B cell (primary cell): ENCODE measurements at places on chromosomes 2 and 18.
A peak's percentile ranks its signal among the peaks of the same experiment; 100 is the strongest.

GRCh38 chr2:171166328-171166983 is 5.8 kb upstream of the TLK1 start:
- DNase-seq, result no peak

DNA sequence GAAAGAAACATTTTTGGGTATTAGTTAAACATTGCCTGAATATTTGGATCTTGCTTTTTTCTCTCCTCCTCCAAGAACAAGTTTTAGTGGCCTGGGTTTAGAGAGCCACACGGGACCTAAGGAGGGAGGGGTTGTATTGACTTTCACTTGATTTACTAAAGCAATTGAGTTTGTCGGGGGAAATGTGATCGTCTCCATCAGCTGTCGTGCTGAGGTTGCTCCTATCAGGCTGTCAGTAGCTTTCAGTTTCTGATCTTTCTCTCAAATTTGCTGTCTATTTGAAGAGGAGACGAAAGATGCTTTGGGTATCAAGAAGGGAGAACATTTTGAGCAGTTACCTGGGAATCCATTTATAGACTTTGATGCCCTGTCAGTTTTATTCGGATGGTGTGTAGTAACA is 106.0 kb downstream of the SETBP1 start:
- peak; percentile 64 for DNase-seq

DNA sequence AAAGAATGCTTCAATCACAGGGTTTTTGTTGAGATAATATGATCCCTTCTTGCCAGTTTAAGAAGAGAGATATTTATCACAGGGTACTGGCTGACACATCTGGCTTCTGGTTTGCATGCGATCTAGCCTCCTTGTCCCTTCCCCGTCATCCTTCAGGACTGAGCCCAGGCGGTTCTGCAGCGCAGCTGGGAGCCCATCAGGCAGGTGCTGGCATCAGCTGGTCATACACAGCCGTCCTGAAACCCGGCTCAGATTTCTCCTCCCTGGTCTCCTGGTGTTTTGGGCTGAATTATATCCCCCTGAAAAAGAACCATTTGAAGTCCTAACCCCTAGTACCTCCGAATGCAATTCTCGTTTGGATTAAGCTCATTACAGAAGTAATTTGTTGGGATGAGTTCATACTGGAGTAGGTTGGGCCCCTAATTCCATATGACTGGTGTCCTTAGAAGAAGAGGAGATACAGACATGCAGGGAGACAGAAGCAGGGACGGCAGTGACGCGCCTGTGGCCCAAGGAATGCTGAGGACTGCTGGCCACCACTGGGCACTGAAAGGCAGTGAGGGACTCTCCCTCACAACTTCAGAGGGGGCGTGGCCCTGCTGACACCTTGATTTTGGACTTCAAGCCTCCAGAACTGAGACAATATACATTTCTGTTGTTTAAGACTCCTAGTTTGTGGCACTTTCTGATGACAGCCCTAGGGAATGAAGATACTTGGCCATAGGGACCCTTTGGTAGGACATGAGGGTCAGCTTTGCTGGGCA is 83.9 kb upstream of the ODC1 start:
- no peak for DNase-seq

- no peak for DNase-seq
Measured at GRCh38 chr2:202090530-202090929, 17.5 kb downstream of the KIAA2012 start.

GRCh38 chr2:104919127-104919526 is 65.2 kb downstream of the POU3F3 start:
- DNase-seq, result no peak

GRCh38 chr2:207660994-207661393 is 35.8 kb upstream of the METTL21A start:
- no peak for DNase-seq

GRCh38 chr2:237872178-237872887 is 12.9 kb downstream of the RAMP1 start:
- DNase-seq, result no peak

GRCh38 chr2:53058526-53058925 is 709.1 kb upstream of the CHAC2 start:
- DNase-seq, result no peak

- DNase-seq, result no peak
Measured at GRCh38 chr2:174648896-174649295, 51.3 kb upstream of the WIPF1 start.

DNA sequence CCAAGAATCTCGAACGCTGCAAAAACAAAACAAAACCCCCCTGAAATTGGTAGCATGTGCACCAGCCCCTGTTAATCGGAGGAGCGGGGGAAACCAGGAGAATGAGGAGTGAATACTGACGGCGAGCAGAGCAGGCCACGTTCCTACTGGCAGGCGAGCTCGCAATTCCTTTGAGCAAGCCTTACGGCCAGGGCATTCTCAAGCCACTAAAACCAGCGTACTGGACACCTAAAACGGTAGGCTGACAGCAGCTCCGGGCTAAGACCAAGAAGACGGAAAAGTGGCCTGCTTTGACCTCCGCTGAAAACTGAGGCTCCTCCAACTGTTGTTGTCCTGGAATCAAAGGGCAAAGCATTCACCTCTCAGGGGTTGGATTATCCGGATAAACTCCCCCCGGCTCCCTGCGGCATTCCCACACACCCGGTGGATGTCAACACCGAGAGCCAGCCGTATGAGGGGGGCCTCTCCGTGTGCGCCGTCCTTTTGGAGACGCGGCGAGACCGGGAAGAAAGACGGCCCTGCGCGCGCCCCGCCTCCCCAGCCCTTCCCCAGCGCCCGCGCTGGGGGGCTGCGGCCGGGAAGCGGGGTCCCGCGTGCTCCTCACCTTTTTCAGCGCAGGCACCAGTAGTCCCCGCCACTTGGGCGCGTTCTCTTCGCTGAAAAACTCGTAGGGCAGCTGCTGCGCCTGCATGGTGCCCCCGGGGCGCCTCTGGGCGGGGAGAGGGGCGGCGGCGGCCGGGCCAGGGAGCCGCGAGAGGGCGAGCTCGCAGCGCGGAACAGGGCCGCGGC is 925 bp downstream of the SOS1 start:
- DNase-seq, result peak; percentile 81

DNA sequence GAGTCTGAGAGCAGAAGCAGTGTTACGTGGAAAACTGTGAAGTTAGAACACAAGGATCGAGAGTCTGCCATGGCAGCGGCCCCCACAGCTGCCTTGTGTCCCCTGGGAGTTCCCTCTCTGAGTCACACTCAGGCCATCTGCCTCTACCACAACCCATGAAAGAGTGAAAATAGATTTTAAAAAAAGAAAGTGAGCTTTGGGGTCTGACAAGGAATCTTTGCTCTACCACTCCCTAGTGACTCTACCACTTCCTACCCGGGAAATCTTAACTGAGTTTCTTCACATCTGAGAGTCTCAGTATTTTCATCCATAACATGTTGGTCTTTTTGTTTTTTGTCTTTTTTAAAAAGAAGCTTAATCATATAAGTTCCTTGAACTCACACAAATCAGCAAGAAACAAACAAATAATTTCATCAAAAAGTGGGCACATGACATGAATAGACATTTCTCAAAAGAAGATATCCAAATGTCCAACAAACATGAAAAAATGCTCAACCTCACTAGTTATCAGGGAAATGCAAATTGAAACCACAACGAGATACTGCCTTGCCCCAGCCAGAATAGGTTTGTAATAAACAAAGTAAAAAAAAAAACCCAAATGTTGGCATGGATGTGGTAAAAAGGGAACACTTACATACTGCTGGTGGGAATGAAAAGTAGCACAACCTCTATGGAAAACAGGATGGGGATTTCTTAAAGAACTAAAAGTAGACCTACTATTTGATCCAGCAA is 2.4 kb upstream of the MSGN1 start:
- DNase-seq, result peak; percentile 74

- DNase-seq, result no peak
Measured at GRCh38 chr2:145765874-145766273, 1246.0 kb upstream of the ZEB2 start.

DNA sequence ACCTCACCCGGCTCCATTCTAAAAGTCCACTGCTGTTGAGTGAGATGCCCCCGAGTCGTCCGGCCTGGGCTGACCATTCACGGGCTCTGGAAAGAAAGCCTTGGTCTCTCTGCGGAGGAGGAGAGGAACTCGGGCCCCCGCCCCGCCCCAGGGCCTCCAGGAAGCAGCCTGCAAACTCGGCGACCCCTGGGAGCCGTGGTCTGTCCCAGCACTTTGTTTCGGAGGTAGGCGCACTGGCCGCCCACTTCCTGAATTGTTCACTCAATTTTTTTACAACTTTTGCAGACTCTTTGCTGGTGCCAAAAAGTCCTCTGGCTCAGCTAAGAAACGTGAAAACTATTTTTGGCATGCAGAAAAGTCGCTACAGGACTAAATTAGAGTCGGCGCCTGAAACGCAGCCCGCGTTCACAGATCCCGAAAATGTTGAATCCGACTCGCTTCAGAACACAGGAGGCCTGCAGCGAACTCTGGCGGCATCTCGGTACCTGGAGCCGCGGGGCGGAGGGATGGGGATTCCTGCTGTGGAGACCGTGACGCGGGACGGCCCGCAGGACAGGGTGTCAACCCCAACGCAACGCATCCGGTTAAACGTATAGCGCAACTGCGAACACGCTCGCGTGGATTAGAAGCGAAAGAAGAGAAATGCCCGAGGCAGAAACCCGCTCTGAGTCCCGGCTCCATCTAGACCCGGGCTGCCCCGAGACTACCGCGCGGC is 1.5 kb downstream of the PXDN start:
- peak; percentile 58 for DNase-seq

DNA sequence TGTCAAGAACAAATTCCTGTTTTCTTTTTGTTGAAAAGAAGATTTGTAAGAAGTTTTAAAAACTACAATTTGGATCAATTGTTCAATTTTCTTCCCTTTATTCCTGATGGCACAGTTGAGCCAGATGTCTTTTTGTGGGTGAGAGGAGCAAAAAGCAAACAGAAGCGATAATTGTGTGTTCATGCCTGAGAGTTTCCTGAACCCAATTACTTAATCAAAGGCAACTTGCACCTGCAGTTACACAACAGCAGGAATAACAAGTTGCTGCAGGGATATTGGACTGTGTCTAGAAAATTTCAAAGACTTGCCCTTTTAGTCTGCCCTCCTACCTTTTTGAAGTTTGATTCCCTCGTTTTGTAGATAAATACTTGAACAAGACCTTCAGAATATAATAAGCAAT is 383.6 kb downstream of the DSEL start:
- DNase-seq, result no peak

DNA sequence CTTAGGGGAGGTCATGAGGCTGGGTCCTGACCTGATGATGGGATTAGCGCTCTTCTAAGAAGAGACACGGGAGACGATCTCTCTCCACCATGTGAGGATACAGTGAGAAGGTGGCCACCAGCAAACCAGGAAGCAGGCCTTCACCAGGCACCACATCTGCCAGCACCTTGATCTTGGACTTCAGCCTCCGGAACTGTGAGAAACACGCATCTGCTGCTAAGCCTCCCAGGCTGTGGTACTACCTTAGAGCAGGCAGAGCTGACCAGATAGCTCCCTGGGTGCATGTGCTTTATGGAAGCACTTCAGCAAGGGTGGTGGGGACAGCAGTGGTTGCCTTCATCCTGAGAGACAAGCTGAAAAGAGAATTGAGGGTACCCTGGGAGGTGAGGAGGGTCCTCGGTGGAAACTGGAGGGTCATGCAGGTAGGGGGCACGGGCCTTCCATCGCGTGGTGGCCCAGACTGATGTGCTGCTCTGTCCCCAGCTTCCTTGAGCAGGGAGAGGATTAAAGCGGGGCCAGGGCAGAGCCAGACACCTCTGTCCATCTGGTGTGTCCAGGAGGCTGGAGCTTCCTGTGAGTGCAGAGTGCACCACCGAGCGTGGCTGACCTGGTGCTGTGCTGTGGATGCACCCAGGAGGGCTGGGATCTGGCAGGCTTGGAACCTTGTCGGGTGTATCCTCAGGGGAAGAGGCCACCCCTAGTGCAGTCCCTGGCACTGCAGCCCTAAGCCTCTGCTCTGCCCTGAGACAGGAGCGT is 42.9 kb upstream of the HS6ST1 start:
- DNase-seq, result no peak
